ENCODE measurements at places on chromosomes 2 and 18.

DNA sequence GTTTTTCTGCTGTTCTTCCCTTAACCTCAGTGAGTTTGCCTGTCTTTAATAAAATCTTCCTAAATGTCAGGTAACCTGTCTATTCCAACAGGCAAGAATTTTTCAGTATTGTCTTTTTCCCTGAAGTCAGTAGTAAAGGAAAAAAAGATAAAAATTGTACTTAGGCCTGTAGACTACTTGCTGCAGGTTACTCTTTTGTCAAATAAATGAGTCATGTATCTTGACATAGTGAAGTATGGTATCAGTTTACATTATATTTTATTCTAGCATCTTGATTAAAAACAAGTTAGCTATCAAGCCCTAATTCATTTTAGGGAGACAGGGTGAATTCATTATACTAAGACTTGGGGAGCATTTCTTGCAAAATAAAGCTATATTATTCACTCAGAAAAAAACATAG lies 59.8 kb downstream of the ITGA4 start:
- no peak for DNase-seq

GRCh38 chr2:98348066-98348561 lies 1.9 kb downstream of the CNGA3 start:
- DNase-seq = no peak

DNA sequence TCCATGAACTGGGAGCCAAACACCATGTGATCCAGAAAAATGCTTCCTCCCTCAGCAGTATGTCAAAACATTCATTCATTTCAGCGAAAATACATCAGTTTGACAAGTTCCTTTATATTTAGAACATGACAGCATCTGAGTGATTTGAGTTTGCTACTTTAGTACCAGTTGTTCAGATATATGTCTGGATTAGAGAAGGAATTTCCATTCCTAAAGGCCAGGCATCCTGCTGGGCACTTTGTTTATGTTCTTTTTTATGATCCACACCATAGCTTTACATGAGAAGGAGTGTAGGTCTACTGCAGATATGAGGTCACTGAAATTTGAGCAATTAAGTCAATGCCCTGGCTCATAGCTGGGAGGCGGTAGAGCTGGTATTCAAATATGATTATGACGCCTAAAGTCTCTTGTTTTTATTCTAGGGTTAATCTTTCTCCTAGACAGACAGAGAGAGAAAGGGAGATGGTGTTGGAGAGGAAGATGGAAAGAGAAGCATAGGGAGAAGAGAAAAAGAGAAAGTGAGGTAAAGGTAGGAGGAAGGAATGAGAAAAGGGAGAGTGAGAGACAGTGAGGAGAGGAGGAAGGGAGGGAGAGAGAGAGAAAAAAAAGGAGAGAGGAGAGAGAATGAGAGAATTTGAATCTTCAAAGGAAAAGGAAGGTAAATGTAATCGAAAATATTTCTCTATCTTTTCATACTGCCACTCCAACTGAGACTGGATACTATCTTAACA lies 839.5 kb upstream of the FANCL start:
- DNase-seq = no peak

DNA sequence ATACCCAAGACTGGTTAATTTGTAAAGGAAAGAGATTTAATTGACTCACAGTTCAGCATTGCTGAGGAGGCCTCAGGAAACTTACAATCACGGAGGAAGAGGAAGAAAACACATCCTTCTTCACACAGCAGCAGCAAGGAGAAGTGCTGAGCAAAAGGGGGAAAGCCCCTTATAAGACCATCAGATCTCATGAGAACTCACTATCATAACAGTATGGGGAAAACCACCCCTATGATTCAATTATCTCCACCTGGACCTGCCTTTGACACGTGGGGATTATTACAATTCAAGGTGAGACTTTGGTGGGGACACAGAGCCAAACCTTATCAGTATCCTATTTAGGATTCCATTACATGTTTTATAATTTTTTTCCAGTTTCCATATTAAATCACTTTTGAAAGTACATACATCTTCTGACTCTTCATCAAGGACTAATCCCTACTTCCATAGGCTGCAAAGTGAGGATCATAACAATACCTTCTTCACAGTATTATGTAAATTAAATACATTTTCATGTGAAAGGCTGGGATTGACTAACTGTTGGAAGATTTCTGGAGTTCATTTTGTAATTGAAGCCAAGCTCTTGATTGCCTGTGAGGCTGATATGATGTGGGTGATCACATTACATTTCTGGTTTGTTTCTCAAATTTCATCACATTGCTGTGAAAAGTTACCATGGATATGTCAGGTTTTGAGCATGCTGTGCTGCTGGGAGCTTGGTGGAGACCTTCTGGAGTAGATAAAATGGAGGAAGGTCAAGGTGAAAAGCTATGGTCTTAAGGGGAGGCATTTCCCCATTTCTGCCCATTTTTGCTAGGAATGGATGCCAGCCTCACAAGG lies 31.7 kb upstream of the CERS6 start:
- no peak for DNase-seq

DNA sequence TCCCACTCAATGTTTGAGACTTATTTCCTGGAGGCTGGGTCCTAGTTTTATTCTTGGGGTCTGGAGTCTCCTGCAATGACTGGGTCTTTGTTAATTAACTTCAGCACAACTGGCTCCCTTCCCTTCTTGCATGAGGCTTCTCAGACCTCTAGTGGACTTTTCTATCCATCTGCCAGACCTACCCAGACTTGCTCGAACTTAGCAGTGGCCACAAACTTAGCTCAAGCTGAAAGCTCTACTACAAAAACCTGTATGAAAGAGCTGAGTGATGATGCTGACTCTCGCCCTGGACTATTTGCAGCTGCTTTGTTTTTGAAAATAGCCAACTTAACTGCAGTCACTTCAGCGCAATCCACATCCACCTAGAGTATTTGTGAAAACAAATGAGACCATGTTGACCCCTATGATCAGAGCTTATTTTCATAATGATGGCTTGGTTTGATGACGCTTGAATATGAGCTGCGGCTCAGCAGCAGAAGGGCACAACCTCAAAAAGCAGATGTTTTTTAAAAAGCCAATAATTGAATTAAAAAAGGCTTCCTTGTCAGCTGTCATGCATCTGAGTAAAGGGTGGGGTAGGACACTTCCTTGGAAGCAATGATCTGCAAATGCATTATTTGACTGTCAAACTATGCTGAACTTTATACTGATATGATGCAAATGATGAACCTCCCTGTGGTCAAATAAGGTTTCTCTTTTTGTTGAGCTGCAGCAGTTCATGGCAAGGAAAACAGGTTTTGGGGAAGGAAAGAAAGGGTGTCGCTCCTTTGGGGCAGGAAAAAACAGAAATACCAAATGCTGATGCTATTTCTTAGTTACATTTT lies 10.6 kb upstream of the ANXA4 start:
- no peak for DNase-seq

DNA sequence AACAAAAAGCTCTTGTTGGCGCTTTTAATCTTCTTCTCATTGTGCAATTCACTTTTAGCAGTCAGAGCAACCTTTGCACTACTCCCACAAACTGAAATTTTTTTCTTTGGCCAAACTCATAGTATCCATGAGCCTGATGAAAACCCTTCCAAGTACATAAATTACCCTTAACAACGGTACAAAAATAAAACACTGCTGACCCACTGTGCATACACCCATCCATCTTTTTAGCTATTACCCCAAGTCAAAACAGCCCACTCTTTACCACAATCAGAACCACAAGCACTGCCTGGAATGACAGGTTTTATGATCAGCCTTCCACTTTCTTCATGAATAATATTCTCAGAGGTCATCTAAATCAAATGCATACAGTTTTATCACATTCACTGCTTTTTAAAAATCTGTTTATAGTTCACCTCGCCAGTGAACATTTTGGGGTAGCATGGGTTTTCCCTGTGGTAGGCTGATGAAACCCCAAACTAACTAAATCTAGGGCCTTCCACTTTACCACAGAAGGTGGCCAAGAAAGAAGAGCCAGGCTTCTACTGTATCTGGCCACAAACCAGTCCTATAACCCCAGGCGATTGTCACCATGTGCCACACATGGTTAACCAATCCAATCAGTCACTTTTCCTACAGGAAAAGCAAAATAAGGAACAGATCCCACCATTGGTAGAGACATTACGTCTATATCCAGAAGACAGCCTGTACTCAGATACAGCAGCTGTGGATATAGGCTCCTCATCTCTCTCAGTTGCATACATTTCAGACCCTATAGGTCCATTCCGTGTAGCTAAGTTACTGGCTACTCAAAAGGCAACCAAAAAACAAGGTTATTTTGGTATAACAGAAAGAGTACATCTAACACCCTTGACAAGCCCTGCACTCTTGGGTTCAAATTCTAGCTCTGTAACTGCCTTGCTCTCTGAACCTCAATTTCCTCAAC lies 171.3 kb downstream of the THADA start:
- no peak for DNase-seq

DNA sequence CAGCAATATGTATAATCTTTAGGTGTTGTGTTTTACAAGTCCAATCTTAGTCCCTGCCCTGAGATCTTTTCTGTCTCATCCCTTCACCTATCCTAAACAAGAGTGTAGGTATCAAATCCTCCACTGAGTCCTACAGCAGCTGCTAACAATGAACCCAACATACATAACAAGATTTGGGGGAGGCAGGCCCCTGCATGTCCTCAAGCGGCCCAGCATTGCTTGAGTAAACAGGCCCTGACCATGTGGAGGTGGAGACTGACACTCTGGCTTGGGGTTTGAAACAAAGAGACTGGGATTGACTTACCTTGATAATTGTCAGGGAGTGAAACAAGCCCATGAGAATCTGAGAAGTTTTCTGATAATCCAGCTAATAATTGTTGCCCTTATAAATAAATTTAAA lies 213.4 kb downstream of the STK39 start:
- no peak for DNase-seq

GRCh38 chr18:69686861-69687260 lies 260.8 kb downstream of the CD226 start:
- DNase-seq = no peak

GRCh38 chr18:34222307-34223163 lies 2.2 kb downstream of the NOL4 start:
- no peak for DNase-seq

- no peak for DNase-seq
Observed at GRCh38 chr18:346600-346999, 78.8 kb upstream of the THOC1 start.

DNA sequence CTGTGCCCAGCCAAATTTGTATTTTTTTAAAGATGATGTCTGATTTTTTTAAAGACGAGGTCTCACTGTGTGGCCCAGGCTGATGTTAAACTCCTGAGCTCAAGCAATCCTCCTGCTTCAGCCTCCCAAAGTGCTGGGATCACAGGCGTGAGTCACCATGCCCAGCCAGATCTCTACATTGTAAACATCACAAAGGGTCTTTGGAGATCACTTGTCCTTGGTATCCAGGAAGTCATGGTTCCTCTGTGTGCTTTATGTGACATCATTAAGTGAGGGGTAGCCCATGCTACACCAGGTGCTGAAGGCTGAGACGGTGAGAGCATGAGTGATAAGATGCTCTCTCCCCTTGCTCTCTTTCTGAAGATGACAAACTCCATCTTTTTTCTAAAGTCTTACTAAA lies 7.0 kb upstream of the NUP35 start:
- DNase-seq = no peak

DNA sequence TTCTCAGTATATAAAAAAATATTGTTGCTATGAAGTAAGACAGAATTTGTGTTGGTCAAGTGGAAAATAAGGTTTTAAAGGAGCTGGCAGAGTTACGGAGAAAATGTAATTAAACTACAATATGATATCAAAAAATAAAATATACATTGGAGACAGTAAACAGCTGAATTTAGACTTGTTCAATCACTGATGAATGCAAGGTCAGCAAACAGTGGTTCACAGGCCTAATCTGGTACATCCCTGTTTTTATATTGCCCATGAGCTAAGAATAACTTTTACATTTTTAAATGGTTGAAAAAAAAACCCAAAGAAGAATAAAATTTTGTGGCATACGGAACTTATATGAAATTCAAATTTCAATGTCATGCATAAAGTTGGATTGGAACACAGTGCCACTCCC lies 131.0 kb upstream of the TRIB2 start:
- no peak for DNase-seq

- DNase-seq = no peak
Observed at GRCh38 chr2:167345559-167345958, 457.3 kb downstream of the XIRP2 start.

- no peak for DNase-seq
Observed at GRCh38 chr2:28510184-28510583, 14.3 kb downstream of the PLB1 start.

- DNase-seq = no peak
Observed at GRCh38 chr2:29033172-29033571, 41.2 kb downstream of the PCARE start.

- no peak for DNase-seq
Observed at GRCh38 chr2:230172852-230173251, 46.9 kb downstream of the SP110 start.

DNA sequence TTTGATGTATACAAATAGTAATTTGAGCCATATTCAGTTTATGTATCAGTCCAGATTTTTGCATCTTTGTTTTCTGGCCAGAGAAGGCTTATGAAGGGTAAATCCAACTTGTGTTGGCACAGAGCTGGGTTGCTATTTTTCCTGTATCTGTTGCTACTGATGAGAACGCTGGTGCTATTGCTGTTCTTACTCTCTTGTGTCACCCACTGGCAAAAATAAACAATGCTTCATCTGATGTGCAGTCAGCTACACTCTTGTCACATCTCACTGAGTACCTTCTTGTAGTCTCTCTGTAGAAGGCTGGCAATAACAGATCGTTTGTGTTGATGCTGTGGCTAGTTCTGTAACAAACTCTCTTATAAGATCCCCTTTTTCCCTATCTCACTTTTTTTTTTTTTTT lies 323.4 kb downstream of the CDH19 start:
- DNase-seq = no peak

DNA sequence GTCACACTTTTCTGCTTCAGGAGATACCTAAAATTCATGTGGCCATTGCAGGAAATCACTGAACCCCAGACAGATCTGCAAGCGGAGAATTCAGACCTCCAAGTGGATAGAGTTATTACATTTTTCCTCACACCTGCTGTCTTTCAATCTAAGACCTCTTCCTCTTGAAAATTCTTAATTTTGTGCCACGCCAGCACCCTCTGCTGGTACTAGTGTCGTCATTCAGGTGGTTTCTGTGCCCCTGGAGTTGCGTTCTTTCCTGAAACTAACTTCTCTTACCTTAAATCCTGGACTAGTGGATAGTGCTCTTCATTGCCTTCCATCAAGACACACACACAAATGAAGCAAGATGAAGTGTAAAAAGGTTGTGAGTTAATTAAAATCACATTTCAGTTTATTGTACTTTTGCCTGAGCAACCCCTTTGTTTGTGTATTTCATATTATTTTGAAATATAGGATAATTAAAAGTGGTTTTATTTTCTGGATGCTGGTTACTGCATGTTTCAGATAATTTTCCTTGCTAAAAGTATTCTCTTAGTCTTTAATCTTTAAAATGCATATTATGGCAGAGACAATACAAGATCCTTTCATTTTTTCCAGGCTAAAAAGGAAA lies 1.6 kb upstream of the DNER start:
- DNase-seq = peak; percentile 26

- DNase-seq = no peak
Observed at GRCh38 chr2:89767572-89768435, 1076.3 kb downstream of the RPIA start.

GRCh38 chr2:227163998-227164762 lies at the start of the genes COL4A3 and COL4A4:
Gene COL4A3, plus strand, starts transcription at chr2:227164624. Its CDS starts 103 bp downstream, at chr2:227164727.
Gene COL4A4, minus strand, starts transcription at chr2:227164205. Its CDS starts 16,722 bp downstream, at chr2:227147483.
- DNase-seq = no peak
